ENCODE measurements at places on chromosomes 1 and 21. TPM values are rescaled to one million over a fixed set of nuclear protein-coding genes. Genes with fewer than 3 reads are reported as not detected.

GRCh38 chr1:58439946-58440345 is 106.6 kb downstream of the OMA1 start:
- no peak for DNase-seq

GRCh38 chr1:206690516-206690915 is 5.8 kb downstream of the MAPKAPK2 start:
- DNase-seq, result no peak

DNA sequence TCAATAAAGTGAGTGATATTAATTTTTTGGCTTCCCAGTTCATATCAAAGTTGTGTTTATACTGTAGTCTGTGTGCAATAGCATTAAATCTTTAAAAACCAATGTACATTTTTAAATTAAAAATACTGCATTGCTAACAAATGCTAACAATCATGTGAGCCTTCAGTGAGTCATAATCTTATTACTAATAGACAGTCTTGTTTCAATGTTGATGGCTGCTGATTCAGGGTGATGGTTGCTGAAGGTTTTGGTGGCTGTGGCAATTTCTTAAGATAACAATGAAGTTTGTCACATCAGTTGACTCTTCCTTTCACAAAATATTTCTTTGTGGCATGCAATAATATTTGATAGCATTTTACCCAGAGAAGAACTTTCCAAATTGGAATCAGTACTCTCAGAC is 109.0 kb downstream of the ZMYM4 start:
- DNase-seq, result no peak

DNA sequence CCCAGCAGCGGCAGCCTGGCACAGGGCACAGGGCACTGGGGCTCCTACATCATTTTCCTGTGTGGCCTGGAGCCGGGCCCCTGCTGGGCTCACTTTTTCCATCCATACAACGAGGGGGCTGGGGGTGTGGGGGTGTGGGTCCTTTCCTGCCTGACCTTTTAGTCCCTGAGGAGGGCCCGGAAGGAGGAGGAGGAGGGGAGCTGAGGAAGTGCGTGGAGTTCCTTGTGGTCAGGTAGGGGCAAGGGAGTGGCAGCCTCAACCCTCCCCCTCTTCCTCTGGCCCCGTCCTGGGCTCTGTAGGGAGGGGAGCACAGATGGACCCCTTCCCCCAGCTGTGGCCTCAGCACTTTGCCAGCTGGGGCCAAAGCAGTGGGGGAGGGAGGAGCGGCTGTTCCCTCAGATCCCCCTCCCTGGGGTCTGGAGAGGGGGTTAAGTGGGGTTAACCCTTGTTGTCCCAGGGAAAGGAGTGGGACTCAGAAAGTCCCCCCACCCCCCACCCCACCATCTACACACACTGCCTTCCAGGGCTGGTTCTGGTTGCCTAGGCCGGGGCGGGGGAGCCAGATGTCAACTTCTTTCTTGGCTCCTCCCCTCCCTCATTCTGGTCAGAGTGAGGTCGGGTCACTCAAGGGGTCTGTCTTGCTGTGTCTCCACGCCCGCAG is 5.7 kb downstream of the NTRK1 start:
- no peak for DNase-seq

- no peak for DNase-seq
Observed at GRCh38 chr1:215201283-215201682, 118.7 kb downstream of the KCNK2 start.

GRCh38 chr1:28890435-28890834 is 23.9 kb upstream of the EPB41 start:
- DNase-seq, result no peak

DNA sequence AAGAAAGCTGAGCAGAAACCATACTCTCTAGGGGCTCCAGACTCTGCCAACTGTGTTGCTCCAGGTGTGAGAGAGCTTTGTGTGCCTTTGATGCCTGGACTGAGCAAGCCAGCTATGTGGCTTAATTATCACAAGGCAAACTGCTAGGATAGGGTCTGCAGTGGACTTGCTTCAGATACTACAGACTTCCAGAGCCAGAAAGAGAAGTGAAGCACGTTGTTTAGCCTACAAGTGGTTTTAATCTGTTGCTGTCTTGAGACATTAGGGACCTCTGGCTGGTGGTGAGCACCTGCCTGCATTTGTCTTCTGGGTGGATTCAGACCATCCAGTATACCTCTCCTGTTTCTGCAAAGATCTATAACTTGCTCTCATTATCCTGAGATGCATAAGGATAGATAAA is 353.4 kb upstream of the PLXNA2 start:
- no peak for DNase-seq

- DNase-seq, result no peak
Observed at GRCh38 chr1:241331328-241332036, 25.5 kb downstream of the RGS7 start.

GRCh38 chr21:25964015-25964414 is 206.6 kb downstream of the APP start:
- no peak for DNase-seq

DNA sequence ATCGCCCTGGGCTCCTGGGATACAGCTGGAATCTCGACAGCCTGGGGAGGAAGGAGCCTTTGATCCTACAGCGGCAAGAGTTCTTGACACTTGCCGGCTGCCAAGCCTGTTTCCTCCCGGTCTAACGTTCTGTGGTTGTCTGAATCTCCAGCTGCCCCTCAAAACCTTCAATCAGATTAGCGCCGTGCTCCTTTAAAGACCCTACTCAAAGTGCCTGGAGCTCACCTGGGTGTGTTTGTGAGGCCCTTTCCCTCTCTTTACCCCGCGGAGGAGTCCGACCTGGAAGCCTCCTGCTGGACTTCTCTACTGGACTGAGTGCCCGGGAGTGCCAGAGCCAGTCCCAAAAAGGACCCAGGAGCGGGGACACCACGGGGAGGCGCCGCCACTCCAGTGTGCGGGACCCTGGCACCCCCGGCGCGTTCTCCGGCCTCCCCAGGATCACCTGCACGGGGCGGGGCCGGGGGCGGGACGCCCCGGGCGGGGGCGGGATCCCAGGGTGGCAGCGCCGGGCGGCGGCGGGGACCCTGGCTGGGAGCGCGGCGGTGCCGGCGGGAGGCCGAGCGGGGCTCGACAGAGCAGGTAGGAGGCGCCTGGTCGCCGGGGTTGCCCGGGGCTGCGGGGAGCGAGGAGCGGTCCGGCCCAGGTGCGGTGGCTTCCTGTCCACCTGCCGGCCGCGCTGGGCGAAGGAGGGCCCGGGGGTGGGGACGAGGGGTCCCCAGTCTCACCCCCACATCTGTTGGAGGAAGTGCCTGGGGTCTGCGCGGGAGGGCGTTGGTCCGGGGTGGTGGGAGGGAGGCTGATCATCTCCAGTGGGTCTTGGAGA is at the start of gene NCMAP:
Gene NCMAP (plus strand): TSS at position 497 of the 823 bp plus-strand sequence. CDS start 39,344 bp downstream, outside the sequence.
- no peak for DNase-seq

DNA sequence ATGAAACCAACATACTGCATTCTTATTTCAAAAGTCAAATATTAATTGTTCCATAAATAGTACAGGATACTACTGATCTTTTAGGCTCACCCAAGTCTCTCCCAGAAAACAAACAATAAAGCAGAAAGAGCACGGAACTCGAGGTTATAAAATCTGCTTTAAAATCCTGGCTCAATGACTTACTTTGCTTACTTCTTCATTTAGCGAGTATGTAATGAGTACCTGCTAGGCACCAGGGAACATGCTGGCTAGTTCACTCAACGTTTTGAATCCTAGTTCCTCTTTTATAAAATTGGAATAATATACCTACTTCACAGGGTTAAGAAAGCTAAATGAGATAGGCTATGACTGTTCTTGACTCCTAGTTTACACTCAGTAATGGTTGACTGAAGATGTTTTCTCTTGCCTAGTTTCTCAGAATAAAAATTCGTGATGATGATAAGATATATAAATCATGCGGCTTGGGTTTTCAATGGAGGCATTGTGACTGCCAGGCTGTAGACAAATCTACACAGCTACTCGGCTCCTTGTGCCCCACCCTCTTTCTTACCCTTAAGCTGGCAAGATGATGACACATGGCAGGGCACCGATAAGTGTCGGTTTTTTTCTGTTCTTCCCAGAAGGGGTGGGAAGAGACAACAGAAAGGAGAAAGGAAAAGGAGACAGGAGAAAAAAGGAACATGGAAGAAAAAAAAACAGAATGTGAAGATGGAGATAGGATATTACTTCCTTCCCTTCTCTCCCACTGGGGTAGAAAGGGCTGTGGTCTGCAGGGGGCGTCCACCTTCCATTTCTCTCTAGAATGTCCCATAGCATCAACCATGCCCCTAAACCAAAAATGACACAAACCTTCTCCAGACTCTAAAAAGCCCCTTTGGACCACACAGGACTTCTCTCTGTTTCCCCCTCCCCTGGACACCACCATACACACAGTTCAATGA is 507.1 kb downstream of the SMYD3 start:
- no peak for DNase-seq

DNA sequence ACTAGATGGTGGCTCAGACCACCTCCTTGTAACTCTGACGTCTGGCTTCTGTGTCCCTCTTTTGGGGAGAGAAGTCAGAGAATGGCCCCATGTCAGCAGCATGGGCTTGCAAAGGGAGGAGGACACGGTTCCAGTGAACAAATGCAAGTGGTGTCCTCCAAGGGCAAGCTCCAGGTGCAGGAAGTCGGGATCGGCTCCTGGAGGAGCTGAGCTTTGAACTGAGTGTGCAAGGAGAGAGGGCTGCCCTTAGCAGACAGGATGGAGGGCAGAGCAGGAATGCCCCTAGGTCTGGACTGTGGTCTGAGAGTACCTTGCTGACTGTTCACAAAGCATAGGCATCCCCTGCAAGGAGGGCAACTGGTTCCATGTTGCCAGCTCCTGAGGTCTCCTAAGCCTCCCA is 17.3 kb downstream of the PKP1 start:
- DNase-seq, result peak; percentile 58

DNA sequence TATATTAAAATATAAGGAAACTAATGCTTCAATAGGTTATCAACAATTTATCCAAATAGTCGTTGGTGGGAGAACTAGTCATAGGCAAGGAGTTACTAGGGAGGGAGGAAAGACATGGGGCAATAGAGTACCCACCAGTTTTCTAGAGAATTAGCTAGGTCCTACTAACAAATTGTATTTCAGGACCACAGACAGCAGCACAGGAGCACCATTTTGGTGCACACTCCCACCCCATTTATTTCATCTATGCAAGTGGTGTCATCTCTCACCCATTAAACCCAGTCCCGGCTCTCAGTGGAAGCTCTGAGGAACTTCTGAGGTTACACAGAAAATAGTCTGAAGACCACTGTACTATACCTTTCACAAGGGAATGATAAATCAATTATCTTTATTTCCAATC is 89.0 kb upstream of the BCAR3 start:
- DNase-seq, result no peak

Gene AGMAT
- polyA plus RNA-seq, result 51.9 TPM

Gene RPF1
- 35.5 TPM for polyA plus RNA-seq

Gene FAM78B
- polyA plus RNA-seq, result 3.5 TPM

Gene XCL1
- polyA plus RNA-seq, result 1.6 TPM

Gene VANGL2
- polyA plus RNA-seq, result 18.8 TPM

Gene PRKAA2
- polyA plus RNA-seq, result 5.3 TPM

Gene SPRR1B
- not detected for polyA plus RNA-seq

Gene KIF17
- 1.2 TPM for polyA plus RNA-seq

Gene NTMT2
- not detected for polyA plus RNA-seq

Gene LCE1D
- not detected for polyA plus RNA-seq

Gene ZNF678
- polyA plus RNA-seq, result 7.2 TPM

Measured in large intestine (tissue), 12 donors.